ENCODE measurements at places on chromosomes 4 and X.

- DNase-seq = no peak
Observed at GRCh38 chr4:112038861-112039260, 106.4 kb upstream of the FAM241A start.

DNA sequence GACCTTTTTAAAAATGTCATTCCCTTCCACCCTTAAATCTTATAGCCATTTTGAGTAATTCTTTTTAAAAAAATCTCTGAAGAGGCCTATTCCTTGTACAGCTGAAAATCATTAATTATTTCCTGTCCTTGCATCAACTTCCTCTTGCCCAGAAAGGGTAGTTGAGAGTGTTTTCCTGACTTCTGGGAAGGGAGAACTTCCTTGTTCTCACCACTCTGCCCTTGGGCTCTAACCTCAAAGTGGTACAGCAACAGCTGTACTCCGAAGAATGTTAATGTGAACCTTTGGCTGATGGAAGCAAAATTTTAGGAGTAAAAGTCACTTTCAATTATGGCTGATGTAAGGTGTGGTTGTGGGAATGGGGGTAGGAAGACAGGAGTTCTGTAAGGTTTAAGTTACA lies 15.1 kb upstream of the FABP2 start:
- DNase-seq = no peak

- no peak for DNase-seq
Observed at GRCh38 chr4:98298022-98298421, 36.8 kb downstream of the RAP1GDS1 start.

DNA sequence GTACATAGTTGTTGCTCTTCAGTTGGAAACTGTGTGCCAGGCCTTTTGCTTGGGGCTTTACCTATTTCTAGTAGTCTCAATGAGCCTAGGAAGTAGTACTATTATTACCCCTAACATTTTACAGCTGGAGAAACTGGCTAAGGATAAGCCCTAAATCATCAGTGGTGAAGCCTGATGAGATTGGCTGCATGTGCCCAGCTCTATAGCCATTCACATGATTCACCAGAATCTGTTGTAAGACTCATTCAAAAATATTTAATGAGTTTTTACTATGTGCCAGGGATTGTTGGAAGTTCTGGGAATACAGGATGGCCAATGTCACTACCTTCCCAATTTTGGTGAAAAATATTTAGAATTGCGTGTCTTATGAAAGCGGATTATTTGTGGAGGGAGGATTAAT lies 2.8 kb downstream of the KIT start:
- no peak for DNase-seq

GRCh38 chrX:156001001-156001666 lies 3.6 kb downstream of the IL9R start:
- no peak for DNase-seq

DNA sequence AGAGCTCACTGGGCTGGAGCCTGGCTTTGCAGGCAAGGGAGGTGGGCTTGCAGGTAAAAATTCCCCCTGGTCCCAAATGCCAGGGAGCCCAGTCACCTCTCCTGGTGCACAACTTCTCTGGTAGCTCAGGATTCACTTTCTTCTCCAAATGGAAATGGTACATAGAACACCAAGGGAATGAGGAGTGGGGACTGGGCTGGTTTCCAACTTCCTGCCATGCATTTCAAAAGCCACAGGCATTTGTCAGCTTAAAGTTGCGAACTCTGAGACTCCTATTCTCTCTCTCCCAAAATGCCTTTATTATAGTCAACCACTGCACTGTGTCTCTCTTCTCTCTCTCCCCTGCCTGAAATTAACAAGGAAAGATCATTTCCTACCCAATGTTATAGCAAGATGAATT lies 177.3 kb downstream of the GRIA3 start:
- no peak for DNase-seq

GRCh38 chrX:33909836-33910235 lies 222.3 kb downstream of the FAM47A start:
- DNase-seq = no peak

DNA sequence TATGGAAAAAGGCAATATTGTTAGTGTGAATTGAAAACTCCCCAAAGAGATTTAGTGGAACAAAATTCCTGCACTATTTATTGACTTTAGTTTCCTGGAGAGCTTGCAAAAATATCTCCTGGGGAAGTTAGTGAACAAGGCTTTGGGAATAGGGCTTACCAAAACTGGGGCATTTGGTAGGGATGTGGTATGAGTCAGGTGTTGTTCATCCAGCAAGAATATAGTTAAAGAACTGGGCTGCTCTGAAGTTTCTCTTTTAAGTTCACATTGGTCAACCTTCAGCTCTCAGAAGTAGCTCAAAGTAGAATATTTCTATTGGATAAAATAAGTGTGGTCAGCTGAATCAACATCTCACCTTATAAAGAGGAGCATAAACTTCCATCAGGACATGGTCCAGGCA lies 185.0 kb downstream of the CPE start:
- no peak for DNase-seq

DNA sequence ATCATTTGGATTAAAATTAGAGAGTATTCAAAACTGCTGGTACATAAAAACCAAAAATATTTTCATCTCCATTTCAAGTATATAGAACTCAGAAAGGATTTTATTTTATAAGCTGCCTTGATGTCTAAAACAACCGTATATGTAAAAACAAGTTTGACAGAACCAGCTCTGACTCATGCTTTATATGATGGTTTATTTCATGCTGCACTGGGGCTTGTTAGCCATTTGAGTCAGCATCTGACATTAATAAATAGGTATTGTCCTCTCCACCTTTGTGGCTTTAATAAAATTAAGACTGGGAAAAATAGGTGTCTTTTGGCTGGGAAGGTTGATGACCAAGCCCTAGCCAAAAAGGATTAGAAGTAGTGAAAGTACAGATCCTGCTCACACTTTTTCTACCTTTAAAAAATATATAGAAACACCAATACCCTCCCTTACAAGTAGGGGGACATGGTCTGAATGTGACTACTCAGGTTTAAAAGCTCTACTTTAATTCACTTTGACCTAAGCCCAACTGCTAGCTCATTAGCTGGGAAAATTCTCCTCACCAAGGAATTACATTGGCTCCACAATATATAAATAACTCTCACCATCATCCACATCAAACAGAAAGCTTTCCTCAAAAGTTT lies 228.1 kb downstream of the ADAMTS3 start:
- no peak for DNase-seq

DNA sequence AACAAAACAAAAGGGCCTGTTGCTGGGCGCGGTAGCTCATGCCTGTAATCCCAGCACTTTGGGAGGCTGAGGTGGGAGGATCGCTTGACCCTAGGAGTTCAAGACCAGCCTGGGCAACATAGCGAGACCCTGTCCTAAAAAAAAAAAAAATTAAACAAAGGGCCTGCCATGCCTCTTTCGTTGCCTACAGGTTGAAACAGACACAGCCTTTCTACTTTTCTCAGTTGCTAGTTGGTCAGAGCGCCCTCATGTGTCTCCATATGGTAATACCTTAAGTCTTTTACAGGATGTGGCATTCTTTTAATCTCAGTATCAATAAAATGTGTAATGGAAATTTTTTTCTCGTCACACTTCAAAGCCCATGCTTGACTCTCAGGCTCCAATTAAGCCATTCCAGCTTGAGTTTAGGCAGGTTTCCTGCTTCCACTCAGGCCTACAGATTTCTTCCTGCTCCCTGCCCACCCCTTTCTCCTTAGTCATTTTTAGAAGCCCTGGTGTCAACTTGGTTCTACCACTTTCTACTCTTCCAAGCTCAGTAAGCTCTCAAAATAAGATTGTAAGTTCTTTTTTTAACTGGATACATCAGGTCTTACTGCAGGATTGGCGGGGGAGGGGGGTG lies 4.6 kb upstream of the SOWAHD start:
- peak; percentile 52 for DNase-seq

Measured in NCI-H2029 treated with DMSO at 0.1 percent for 48 hours (cell line).